CD4-positive, alpha-beta T cell treated with Interleukin-1 beta for 1 hour (primary cell): ENCODE measurements at places on chromosomes 3 and 15.
A peak's percentile ranks its signal among the peaks of the same experiment; 100 is the strongest.

GRCh38 chr3:188169830-188170455 lies 16.0 kb downstream of the LPP start:
- no peak for DNase-seq

DNA sequence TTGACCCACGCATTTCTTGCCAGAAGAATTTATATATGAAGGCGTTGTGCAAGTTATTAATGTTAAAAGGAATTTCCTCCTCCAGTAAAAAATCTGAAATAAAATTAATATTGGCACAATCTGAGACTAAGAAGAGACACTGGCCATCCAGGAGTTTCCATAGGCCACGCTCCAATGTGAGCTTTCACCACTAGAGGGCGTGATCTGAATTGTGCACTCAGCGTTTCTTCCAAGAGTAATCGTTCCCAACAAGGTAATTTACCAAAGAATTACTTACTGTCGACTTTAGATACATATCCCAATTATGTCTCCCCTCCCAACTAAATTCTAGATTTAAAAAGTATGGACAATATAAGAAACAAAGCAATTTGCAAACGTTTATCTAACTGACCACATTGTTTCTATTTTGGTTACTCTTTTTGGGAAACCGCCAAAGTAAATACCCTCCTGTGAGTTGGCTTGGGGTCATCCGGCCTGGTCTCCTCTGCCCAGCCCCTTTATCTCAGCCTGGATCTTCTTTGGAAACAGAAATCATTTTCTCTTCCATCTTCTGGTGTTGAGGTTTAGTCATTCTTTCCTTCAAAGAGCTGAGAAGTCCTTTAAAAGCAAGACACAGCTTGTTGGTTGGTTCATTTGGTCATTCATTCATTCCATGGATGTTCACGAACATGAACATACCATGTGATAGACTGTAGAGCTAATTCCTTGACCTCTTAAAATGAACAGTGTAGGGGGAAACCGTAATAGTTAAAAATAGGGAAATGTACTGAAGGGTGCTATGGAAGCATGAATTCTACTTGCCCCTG lies 26.2 kb downstream of the POLR2M start:
- DNase-seq: peak; percentile 4

GRCh38 chr15:65550681-65551098 lies 20.4 kb downstream of the HACD3 start:
- DNase-seq: no peak

DNA sequence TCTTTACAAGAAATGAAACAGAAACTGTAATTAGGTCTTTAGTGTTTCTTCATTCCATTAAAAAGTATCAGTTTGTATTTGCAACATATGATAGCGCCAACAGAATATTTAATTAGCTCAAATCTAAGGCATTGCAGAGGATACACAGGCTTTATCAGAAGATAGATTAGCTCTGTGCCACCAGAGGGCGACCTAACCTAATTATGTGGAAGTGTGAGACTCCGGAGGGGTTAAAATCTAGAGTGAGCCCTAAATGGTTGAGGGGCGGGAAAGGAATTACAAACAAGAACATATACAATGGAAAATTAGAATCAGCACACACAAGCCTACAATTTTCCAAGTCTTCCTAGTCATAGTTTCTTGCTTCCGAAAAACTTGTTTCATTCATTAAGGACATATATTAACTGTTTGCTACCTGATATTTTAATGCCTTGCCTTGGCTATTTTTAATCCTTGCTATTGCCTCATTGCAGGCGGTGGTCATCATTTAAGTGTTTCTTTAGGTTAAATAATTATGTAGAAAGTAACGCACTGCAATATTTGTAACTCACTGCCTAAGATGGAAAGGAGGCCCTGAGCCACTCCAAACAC lies 18.0 kb upstream of the RYR3 start:
- DNase-seq: peak; percentile 4

DNA sequence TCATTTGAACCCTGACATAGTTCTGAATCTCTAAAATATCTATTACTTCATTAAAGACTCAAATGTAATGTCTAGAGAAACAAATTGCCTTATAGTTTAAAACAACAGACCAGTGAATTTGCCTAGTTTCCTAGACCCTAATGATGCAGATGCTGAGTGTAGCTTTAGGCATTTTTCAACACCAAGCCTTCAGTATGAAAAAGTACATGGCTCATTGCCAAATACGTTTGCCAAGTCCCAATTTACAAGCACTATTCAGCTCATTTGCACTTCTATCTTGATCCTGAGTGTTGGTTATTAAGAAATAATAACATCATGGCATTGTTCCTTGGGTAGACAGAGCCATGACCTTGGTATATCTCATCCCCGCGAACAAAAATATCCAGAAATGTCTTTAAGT lies 46.8 kb downstream of the EOMES start:
- no peak for DNase-seq

GRCh38 chr3:172259111-172259541 lies 189.1 kb downstream of the GHSR start:
- DNase-seq: no peak

DNA sequence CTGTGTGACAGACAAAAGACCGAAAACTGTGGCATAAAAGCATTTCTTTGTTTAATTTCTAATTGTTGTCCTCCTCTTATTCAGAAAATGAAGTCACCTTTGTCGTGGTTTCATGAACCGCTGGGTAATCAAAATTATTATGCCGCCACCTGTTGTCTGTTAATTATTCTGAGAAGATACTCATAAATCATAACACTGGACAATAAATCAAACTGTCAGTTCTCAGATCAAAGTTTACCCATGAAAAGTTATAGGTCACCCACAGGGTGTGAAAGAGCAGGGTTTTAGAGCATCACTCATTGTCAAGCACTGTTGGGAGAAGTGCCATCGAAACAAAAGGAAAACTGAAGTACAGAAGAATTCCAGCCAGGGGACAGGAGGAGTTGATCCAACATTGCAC lies 474.3 kb downstream of the NR2F2 start:
- no peak for DNase-seq

- DNase-seq: no peak
These were observed 657.2 kb downstream of the FHIT start for GRCh38 chr3:60594025-60594424.

GRCh38 chr3:144708437-144708836 lies 736.8 kb downstream of the DIPK2A start:
- no peak for DNase-seq

DNA sequence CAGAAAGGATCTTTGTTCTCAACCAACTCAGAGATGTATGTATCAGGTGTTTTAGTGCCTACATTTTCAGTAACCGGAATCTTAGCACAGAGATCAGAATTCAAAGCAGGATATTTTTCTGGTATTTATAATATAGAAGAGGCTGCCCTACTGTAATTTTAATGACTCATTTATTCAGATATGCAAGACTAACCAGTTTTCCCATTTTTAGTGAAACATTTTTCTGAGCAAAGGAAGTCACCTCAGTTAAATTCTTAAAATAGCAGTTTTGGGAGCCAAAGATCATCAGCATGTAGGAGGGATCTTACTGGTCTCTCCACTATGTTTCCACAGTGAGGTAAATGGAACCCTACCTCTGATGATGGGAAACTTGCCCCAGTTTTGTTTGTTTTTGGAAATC lies 42.0 kb downstream of the SRP14 start:
- DNase-seq: no peak

DNA sequence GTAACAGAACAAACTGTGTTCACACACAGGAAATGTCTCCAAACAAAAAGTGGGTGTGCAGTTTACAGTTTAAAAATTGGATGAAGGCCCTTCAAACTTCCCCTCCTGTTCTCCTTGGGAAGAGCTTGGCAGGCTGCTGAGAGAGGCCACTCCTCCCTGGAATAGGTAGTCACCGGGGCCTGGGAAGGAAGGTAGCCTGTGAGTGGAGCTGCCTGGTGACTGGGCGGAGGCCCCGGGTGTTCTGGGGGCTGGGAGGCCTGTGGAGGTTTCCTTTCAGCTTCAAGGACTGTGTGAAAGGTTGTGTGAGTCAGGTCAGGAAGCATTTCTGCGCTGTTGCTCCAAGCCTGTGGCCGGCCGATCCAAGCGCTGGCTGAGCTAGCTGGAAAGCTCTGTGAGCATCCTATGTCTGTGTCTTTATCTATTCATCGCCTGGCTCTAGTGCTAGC lies 14.1 kb downstream of the SLCO3A1 start:
- no peak for DNase-seq

DNA sequence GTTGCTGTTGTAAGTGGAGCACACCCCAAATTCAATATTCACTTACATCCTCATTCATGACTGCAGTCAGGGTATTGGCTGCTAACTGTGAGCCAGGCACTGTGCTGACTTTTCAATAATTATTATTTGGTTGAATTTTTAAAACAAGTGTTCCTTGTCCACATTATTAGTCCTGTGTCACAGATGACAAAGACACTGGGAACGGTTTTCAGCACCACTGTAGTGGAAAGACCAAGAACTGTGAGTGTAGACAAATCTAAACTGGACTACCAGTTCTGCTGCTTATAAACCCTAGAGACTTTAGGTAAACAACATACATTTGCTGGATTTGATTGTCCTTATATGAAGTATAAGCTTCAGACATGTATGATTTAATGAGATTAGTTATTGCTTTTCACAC lies 197.7 kb upstream of the ROBO2 start:
- DNase-seq: no peak

DNA sequence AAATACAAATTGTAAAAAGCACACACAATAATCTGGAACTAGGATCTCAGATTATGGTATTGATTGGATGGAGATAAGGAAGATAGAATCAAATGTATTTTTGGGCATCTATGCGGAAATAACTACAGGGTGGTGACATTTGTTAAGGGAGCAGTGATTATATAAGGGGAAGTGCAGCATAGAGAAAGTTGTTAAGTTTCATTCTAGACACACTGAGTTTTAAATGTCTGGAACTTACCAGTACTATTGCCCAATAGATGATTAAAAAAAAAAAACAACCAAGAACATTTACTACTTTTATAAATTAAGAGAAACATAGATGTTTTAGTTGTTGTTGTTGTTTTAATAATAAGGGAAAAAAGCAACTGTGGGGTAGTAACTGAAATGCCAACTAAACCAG lies 32.1 kb upstream of the C3orf38 start:
- DNase-seq: no peak

- no peak for DNase-seq
These were observed 155.9 kb downstream of the P3H2 start for GRCh38 chr3:189964623-189965332.

GRCh38 chr3:196012481-196012880 lies 69.4 kb downstream of the TFRC start:
- no peak for DNase-seq

DNA sequence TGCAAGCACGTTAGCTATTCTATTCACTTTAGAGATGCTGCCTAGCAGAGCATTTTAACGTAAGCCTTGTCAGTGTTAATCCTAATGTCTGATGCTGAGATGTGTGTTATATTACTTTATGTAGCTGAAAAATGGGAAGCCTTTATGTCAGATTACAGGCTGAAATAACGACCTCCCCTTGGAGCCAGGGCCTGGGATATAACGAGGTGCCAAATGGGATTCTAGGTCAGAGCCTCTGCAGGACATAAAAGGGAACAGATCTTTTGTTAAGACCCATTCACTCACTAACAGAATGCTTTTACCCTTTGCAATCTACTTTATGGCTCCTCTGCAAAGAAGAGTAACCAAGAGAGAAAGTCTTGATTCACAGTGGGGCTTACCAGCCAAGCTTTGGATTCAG lies 815.5 kb upstream of the CFAP20DC start:
- DNase-seq: no peak

- DNase-seq: peak; percentile 38
These were observed 13.2 kb upstream of the SPG11 start for GRCh38 chr15:44676676-44677075.

GRCh38 chr15:82805994-82806406 lies at the start of gene FSD2:
Gene FSD2 (minus strand): TSS chr15:82806069. CDS start chr15:82787390, 18,679 bp downstream.
- peak; percentile 24 for DNase-seq

GRCh38 chr3:15272426-15273196 lies 59.8 kb downstream of the SH3BP5 start:
- no peak for DNase-seq

DNA sequence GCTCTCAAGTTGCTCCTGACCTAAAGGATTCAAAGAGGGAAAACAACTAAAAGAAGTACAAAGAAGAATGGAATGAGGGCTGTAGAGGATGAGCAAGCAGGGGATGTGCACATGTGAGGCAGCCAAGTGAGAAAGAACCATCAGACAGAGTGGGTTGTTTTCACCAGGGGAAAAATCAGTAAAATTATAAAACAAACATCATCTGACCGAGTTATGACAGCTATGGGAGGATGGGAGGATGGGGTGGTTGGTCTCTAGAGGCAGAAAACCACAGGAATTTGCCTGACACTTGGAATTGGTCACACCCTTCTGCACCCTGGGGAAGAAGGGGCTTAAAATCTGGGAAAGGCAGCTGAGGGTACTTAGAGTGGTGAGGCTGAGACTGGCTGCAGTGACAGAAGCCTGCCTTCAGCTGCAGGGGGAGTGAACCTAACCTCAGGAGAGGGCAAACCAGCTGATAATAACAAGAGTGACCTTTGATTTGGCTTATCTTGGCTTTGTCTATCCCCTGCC lies 10.1 kb downstream of the ARHGAP31 start:
- DNase-seq: no peak

DNA sequence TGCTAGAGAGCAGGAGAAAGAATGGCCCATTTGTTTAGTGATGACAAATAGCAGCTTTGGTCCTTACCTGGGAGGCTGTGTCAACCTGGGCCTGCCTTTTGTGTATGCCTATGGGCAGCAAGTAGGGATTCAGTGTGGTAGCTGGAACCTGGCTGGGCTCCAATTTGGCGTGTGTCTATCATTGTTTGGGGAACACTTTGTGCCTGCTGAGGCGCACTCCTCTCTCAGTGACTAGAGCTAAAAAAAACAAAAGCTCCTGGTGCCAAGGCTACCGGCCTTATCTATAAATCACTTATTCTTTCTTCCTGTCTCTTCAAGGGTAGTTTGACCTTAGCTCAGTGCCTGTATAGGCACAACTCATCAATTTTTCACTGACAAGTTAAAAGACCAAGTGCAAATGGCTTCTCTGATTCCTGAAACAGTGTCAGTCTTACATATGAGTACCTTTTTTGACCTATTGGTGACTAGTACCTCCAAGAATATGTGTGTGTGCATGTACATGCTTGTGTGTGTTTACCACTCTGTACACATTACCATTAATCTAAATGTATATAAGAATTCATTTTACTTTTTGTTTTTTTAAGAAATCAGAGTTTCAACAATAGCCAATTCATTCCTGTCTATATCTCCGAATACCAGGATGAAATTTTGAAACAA lies 54.6 kb downstream of the GMNC start:
- no peak for DNase-seq

- DNase-seq: no peak
These were observed 1.3 kb downstream of the ARHGEF26 start for GRCh38 chr3:154122552-154122911.

DNA sequence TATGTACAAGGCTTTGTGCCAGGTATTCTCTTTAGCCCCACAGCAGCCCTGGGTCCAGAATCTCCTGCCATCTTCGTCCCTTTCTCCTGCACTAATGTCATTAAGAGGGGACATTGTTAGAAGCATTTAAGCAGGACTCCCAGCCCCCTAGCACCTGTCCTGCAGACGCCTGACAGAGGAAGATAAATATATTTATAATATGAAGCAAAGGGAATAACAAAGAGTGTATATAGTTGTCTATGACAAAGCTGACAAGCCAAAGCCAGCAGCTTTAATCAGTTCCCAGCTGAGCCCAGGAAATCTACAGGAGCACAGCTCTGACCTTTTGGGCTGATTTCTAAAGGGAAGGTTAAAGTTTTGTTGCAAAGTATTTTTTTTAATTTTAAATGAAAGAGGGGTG lies 96.0 kb downstream of the MEGF11 start:
- no peak for DNase-seq
